Left ventricle myocardium superior (tissue), 1 donor: ENCODE measurements at places on chromosomes 3 and 15.

DNA sequence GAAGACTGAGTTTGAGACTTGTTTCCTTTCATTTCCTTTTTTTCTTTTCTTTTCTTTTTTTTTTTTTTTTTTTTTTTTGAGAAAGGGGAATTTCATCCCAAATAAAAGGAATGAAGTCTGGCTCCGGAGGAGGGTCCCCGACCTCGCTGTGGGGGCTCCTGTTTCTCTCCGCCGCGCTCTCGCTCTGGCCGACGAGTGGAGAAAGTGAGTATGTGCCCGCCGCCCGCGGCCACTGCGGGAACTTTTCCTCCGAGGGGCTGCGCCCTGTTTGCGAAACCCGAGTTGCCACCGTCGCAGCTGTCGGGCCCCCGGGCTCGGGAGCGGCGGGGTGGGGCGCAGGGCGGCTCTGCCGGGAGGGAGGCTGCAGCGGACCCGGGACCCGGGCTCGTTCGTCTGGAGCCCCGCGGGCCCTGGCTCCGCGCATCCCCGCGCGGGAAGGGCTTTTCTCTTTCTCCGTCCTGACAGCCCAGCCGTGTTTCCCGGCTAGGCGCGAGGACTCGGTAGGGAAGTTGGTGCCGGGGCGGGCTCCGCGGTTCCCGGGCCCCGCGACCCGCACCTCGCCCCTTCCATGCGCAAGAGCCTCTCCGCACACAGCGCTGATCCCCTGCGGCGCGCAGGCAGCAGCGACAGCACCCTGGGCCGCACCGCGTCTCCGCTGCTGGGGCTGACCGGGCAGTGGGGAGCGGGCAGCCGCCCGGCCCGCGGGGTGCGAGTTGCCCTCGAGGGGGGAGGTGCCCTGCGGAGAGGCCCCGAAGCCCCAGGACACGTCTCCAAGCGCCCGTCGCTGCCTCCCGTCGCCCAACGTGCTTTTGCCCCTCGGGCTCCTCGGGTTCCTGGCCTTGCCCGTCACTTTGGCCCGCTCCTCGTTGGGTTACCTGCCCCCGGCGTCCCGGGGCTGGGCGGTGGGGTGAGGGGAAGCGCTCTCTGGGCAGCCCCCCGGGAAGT lies 1.4 kb downstream of the IGF1R start:
- DNase-seq, result peak; percentile 69

DNA sequence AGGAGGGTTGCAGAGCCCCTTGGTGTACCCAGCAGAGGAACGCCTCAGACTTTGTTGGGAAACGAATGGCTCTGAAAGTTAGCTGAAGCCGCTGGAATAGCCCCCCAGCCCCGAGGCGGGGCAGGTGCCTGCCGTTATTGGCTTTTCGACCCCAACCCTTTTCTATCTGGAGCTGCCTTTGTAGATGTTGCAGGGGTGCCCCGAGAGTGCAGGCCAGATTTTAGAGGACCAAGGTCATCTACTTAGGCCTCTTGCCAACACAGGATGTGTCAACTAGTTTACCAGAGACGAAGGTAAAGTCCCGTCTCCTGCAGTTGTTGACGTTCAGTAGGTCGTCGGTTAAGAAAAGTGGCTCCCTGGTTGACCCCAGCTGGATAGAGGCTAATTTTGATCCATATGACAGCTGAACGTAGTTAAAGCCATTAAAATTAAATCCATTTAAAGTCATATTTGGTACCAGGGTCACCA lies 579 bp upstream of the UBE3A start:
- DNase-seq, result no peak

DNA sequence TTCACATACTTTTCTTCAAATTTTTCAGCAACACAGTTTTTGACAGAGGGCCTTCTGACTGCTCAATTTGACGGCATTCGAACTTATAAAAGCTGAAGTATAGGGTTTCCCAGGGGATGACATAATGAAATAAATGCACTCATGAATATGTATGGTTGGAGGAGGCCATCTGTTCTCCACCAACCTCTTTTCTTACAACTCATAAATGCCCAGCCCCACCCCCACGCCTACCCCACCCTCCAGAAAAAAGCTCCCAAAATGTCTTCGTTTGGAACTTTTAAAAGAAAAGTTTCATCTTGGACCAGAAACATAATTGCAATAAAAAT lies 211.6 kb upstream of the LRRN1 start:
- DNase-seq, result no peak

DNA sequence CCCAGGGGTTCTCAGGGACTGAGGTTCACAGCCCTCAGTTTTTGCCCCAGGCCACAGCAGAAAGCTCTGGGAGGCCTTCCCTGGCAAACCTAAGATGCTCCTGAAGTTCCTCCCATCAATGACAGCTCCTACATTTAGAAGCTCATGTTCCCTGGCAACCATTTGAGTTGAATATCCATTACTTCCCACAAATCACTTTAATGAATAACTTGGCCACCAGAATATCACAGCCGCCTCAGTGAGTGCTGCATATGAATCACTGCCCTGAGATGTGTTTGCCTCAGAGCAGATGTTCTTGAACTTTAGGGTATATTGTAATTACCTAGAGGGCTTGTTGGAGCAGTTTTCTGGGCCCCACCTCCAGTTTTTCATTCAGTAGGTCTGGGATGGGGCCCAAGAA lies 27.4 kb downstream of the SLCO2A1 start:
- DNase-seq, result no peak

DNA sequence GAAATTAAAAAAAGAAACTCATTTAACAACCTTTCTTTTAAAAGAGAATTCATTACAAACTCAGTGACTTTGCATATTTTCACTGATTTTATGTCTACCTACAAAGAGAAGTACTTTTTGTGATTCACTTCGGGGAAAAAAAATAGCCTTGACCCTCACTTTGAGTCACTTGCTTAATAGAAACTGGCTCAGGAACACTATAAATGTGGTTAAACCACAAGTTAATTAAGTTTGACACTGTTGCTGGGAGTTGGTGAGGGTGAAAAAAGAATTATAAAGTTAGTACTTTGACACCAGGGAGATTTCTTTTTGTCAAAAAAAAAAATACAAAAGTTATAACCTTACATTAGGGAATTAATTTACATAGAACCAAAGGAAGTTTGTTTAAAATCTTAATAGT lies 810.9 kb downstream of the NR2F2 start:
- DNase-seq, result no peak

DNA sequence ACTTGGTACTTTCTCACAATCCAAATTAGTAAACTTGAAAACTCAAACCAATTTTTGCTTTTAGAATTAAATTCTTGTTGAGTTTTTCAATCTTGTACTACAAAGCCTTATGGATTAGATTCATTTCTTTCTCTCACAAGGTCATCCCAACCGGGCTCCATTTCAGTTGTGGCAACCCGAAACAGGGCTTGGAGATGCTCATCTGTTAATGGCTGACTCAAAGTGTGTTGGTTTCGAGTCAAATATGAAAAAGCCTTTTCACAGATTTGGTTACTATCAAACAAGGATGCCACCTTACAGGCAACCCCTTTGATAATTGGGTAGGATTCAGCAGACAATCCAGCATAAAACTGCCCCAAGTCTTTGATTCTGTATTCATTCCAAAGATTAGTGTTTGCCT lies 1.8 kb downstream of the EPM2AIP1 start:
- DNase-seq, result no peak

DNA sequence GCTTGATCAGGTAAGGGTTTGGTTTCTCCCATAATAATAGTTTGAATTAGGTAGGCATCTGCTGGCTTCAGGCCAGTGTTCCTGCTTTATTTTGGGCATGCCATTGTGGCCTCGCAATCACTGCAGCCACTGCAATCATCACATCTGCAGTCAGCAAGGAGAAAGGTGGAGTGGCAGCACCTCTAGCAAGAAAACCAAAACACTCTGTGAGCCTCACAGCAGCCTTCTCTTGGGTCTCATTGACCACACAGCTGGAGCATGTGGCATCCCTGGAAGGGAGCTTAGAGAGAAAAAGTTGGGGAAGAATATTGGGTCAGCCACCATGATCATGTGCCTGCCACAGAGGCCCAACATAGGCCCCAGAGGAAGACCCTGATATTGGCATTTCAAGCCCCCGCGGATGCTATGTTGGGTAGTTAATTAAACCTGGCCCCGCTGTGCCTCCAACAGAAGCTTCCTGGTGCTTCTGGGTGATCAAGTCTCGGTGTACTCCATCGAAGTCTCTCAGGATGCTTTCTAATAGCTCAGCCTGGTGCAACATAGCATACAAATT lies 158.0 kb upstream of the UBE2E1 start:
- no peak for DNase-seq

GRCh38 chr3:152269056-152269830 lies 514 bp downstream of the MBNL1 start:
- DNase-seq, result peak; percentile 84

- no peak for DNase-seq
Measured at GRCh38 chr15:79004336-79004735, 59.5 kb upstream of the CTSH start.

GRCh38 chr3:58857402-58857801 lies 190.8 kb upstream of the FAM3D start:
- no peak for DNase-seq

DNA sequence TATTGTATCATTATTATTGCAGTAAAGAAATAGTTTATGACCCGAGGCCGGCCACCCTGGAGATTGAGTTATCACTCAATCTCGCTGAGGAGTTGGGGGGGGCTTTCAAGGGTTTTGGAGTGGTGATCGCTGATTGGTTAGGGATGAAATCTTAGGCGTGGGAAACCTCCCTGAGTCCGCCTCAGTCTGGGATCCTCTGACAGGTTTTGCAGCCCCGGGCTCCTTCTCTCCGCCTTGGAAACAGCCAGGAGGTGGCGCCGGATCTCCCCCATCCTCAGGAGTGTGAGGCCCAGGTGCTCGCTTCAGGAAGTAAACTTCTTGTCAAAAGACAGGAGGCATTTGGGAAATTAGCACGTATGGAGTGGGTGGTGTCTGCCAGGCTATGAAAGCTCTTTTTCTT lies 41.1 kb upstream of the SEC61A1 start:
- peak; percentile 38 for DNase-seq

GRCh38 chr3:128546646-128547045 lies 53.6 kb upstream of the GATA2 start:
- DNase-seq, result no peak

DNA sequence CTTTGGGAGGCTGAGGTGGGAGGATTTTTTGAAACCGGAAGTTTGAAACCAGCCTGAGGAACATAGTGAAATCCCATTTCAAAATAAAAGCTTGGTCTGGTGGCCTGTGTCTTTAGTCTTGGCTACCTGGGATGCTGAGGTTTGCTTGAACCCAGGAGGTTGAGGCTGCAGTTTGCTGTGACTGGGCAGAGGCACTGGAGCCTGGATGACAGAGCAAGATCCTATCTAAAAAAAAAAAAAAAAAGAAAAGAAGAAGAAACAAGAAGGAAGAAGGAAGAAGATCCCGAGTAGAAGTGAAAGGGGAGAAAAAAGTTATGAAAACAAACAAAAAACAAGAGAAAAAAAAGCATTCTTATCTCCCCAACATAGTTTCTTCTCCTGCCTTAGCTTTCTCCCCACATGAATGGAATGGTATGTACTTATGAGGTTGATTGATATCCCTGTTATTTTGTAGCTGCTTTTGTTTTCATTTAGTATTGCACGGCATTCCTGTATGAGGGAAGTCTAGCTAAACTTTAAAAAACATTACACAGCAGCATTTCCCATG lies 42.4 kb downstream of the TMEM40 start:
- DNase-seq, result no peak

GRCh38 chr3:47732143-47732542 lies 49.5 kb downstream of the SMARCC1 start:
- DNase-seq, result no peak

- no peak for DNase-seq
Measured at GRCh38 chr3:11641683-11642430, 1.9 kb downstream of the VGLL4 start.

- no peak for DNase-seq
Measured at GRCh38 chr3:72086042-72086742, 301.2 kb upstream of the PROK2 start.

- DNase-seq, result no peak
Measured at GRCh38 chr3:50623840-50624474, 7.0 kb downstream of the MAPKAPK3 start.

GRCh38 chr3:19334120-19334519 lies 185.8 kb downstream of the KCNH8 start:
- no peak for DNase-seq

DNA sequence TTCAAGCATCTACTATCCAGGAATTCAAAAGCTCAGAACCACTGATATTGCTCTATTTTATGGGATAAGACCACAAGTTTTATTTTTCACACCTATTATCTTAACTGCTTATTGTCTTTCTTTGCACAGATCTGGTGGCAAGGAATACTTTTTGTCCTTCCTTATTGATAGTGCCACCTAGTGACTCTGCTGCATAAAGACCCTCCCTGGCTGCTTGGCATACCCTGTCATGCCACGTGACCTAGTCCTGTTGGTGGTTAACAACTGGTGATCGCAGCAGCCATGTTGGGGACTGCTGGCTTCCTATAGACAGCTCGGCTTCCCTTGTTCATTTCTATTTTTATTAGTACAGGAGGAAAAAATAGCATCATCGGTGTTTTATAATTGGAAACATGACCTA lies 236.3 kb downstream of the MEX3B start:
- no peak for DNase-seq

DNA sequence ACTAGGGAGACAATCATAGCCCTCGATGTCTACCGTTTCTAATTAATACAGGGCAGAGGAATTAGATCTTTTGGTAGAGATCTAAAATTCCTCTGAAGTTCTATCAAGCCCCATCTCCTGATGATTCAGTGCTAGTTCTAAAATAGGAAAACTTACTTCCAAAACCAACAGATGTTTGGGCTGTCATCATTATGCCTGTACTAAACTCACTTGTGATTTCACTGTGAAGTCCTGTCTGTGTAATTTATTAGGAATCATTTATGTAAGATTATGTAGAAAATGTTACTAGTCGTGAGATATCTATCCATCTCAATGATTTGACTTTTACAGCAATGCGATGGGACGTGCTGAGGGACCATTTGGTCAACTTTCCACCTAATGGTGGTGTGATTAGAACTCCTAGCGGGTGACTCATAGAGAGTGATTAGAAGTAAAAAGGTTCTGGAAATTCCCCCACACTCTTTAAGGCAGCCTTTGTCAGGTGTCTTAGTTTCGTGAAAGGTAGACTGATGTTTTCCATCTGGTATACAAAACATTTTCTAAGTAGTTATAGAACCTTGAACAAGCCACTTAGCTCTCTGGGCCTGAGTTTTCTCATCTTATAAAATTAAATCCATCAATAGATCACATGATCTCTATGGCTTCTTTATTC lies 34.2 kb downstream of the LIPC start:
- no peak for DNase-seq

DNA sequence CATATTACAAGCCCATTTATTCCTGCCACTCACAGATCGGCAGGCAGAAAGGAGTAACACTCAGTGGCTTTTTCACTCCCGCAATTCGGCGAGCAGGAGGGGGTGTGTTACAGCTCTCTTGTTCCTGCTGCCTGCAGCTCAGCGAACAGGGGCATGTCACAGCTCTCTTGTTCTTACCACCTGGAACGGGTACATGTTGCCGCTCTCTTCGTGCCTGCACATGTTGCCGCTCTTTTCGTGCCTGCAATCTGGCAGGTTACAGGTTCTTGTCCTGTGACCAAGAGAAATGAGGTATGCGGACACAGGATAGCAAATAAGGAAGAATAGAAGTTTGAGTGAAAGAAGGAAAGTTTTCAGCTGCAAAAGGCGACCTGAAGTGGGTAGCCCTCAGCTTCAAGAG lies 761.4 kb downstream of the NAALADL2 start:
- no peak for DNase-seq
